IMR-90 (cell line): ENCODE measurements at places on chromosomes 1 and 21. TPM values are rescaled to one million over a fixed set of nuclear protein-coding genes. Genes with fewer than 3 reads are reported as not detected.

Gene RGS8
- not detected in 2 replicates for total RNA-seq

Gene AMY2A
- not detected in 2 replicates for total RNA-seq

Gene HTR6
- not detected in 2 replicates for total RNA-seq

GRCh38 chr1:222843469-222844410, 28.9 kb downstream of the DISP1 start:
- H3K4me3 ChIP-seq: no peak overlapping the region
- H3K4me1 ChIP-seq: no peaks in the 10 kb centered on the region
- H3K36me3 ChIP-seq: no peaks in the 10 kb centered on the region
- no peak for DNase-seq

GRCh38 chr21:25862596-25862995, 127.8 kb downstream of the GABPA start:
- H3K27ac ChIP-seq: no peak overlapping the region
- H3K4me1 ChIP-seq: no peaks in the 10 kb centered on the region
- no peaks in the 10 kb centered on the region for H3K36me3 ChIP-seq
- peak; percentile 39 for DNase-seq

DNA sequence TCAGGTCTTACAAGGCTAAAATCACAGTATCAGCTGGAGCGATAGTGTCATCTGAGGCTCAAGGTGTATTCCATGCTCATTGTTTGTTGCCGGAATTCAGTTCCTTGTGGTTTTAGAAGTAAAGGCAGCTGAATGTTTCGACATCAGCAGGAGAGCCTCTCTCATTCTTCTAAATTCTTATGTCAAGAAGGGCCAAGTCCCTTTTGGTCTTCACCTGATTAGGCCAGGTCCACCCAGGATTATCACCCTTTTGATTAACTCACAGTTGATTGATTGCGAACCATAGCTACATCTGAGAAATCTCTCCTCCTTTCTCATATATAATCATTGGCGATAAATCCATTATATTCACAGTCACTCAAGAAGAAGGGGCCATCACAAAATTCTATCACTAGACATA, 806.7 kb upstream of the PRMT6 start:
- H3K27me3 ChIP-seq: no peaks in the 10 kb centered on the region
- DNase-seq: no peak
- no peak overlapping the region for H3K27ac ChIP-seq
- no peaks in the 10 kb centered on the region for H3K36me3 ChIP-seq

- H3K27me3 ChIP-seq: no peaks in the 10 kb centered on the region
- H3K4me1 ChIP-seq: peaks cover 13% of the 10 kb centered on the region
- no peak for DNase-seq
- no peak overlapping the region for H3K27ac ChIP-seq
Observed at GRCh38 chr1:27109103-27109822, 45.7 kb downstream of the SLC9A1 start.

DNA sequence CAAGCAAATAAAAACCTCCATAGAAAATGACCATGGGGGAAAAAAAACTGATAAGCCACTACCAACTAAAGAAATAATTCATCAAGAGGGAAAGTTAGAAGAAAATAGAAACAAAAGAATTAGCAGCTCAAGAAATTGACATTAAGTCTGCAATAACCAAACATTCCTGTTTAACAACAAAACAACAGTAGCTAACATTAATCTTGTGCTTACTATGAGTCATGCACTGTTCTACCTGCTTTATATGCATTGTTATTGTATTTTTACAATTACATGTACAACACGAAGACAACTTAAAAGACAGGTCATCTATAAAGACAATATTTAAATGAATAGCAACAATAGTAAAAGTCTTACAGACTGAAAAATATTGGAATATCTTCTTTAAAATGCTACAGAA, 34.4 kb upstream of the LRRC7 start:
- DNase-seq: no peak
- H3K27ac ChIP-seq: no peak overlapping the region
- no peaks in the 10 kb centered on the region for H3K36me3 ChIP-seq

DNA sequence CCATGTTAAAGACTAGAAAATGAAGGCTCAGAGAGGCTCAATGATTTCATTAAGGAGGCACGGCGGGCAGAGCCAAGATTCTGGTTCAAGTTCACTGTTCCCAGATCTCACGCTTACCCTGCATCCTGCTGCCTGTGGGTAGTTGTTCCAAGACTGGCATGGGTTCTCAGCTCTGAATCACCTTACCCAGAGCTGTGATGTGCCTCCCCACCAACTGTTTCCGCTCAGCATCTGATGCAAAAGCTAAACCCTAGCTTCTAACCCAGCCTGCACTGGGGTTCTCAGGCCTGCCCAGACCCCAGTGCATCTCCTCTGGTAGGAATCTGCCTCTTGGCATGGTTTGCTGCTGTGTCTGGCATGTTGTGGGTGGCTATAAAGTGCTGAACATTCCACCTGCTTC, 11.8 kb downstream of the TNR start:
- no peaks in the 10 kb centered on the region for H3K27me3 ChIP-seq
- H3K36me3 ChIP-seq: no peaks in the 10 kb centered on the region
- H3K4me1 ChIP-seq: no peaks in the 10 kb centered on the region
- H3K4me3 ChIP-seq: no peak overlapping the region

GRCh38 chr1:85933961-85934360, 222.6 kb downstream of the COL24A1 start:
- no peaks in the 10 kb centered on the region for H3K4me1 ChIP-seq
- no peak overlapping the region for H3K4me3 ChIP-seq
- H3K36me3 ChIP-seq: no peaks in the 10 kb centered on the region
- no peaks in the 10 kb centered on the region for H3K27me3 ChIP-seq

DNA sequence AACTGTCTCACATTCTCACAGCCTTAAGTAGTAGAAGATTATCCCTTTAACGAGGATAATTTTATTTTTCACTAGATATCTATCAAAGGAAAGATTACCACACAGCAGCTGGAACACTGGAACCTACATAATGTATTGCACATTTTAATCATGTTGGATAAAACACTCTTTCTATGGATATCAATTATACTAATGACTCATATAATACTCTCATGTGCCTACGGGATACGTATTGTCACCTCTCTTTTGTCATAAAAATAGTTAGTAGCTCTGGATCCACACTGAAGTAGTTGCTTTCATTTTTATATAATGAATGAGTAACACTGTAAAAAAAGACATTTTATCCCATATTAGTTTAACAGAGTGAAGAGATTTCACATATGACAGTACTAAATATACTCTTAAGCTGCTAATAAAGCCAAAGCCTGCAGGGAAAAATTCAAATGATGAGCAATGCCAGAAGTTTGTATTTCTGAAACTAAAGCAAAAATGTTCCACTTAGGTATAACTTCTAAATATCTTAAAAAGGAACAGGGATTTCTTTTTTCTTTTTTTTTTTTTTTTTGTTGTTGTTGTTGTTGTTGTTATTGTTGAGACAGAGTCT, 408.7 kb upstream of the PKN2 start:
- H3K27me3 ChIP-seq: no peaks in the 10 kb centered on the region
- H3K27ac ChIP-seq: no peak overlapping the region

GRCh38 chr1:2208309-2209239, 14.0 kb upstream of the FAAP20 start:
- no peaks in the 10 kb centered on the region for H3K27me3 ChIP-seq
- H3K27ac ChIP-seq: peak overlapping the region; percentile 36
- H3K36me3 ChIP-seq: no peaks in the 10 kb centered on the region
- no peak overlapping the region for H3K4me3 ChIP-seq

GRCh38 chr1:68819190-68819829, 322.4 kb upstream of the DEPDC1 start:
- H3K27ac ChIP-seq: no peak overlapping the region
- H3K27me3 ChIP-seq: no peaks in the 10 kb centered on the region
- peak; percentile 1 for DNase-seq
- H3K4me1 ChIP-seq: no peaks in the 10 kb centered on the region

DNA sequence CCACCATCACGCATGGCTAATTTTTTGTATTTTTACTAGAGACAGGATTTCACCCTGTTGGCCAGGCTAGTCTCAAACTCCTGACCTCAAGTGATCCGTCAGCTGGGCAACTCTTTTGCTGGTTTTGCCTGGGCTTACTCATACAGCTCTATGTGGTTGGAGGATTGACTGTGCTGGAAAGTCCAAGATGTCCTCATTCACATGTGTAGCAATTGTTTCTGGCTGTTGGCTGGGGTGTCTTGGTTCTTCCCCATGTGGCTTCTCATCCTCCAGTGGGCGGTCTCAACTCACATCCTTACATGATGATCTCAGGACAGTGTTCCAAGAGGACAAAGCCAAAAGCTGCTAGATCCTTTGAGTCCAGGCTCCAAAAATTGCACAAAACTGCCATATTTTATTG, 53.3 kb downstream of the TEX35 start:
- H3K27me3 ChIP-seq: no peaks in the 10 kb centered on the region
- no peak overlapping the region for H3K27ac ChIP-seq
- no peak overlapping the region for H3K4me3 ChIP-seq
- H3K4me1 ChIP-seq: no peaks in the 10 kb centered on the region
- no peaks in the 10 kb centered on the region for H3K36me3 ChIP-seq

DNA sequence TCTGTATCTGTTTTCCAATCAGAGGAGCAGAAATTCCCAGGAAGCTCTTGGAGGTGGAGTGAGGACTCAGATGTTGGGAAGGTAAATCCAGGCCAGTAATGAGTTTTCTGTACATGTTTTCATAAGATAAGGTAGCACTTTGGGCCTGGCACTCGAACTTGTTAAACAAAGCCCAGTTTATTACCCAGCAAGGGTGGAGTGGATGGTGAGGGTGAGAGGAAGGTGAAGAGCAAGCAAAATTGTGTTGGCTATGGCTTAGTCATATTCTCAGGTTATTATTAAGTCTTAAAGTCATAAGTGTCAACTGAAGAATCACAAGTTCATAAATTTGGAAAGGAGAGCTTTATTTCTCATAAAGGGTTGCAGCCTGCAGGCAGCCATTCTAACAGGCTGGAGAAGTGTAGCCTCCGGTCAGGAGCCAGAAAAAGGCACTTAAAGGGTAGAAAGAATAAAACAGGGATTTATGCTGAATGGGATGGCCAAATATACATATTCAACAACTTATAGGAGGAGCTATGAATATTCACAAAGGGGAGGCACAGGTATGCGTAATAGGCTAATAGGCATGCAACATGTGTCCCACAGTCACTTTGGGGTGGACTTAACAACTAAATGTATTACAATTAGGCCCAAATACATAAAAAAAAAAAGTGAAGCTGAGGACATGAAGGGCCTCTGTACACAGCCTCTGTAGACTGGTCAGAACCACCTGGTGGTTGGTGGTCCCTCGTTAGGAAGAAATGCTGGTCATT, 523.9 kb downstream of the LMO4 start:
- no peaks in the 10 kb centered on the region for H3K36me3 ChIP-seq
- DNase-seq: no peak
- no peaks in the 10 kb centered on the region for H3K27me3 ChIP-seq
- H3K4me3 ChIP-seq: no peak overlapping the region
- H3K4me1 ChIP-seq: peaks cover 2% of the 10 kb centered on the region

- DNase-seq: no peak
- H3K27ac ChIP-seq: no peak overlapping the region
- no peak overlapping the region for H3K4me3 ChIP-seq
- H3K4me1 ChIP-seq: no peaks in the 10 kb centered on the region
Observed at GRCh38 chr1:233957691-233958090, 53.2 kb downstream of the SLC35F3 start.

DNA sequence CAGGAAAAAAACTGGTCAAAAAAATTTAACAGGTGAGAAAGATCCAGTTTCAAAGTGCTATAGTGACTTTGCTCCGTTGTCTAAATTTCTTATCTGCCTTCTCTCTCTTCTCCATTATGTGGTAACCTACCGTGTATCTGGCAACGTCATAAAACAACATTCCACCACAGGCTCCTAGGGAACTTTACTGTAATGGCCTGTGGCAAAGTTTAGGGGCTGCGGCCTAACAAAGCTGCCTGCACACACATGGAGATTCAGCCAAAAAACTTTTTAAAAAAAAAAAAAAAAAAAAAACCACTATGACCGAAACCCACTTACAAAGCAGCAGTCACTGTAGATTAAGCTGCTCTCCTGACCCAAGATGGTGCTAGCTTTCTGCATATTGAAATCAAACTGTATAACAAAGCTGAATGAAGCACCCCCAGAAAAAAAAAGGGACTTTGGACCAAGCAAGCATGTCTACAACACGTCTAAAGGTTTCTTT, 202.6 kb downstream of the SLC45A1 start:
- DNase-seq: no peak
- H3K4me1 ChIP-seq: peaks cover 18% of the 10 kb centered on the region
- H3K27me3 ChIP-seq: no peaks in the 10 kb centered on the region
- H3K27ac ChIP-seq: no peak overlapping the region

- no peaks in the 10 kb centered on the region for H3K27me3 ChIP-seq
- no peaks in the 10 kb centered on the region for H3K36me3 ChIP-seq
Observed at GRCh38 chr1:174743654-174744561, 255.8 kb upstream of the CACYBP start.

GRCh38 chr1:212687811-212688210, 11.8 kb downstream of the BATF3 start:
- no peak overlapping the region for H3K27ac ChIP-seq
- DNase-seq: no peak
- H3K4me1 ChIP-seq: peaks cover 6% of the 10 kb centered on the region; the same call in 1 of the 2 replicates
- no peaks in the 10 kb centered on the region for H3K27me3 ChIP-seq

GRCh38 chr1:145736191-145736590, 16.9 kb downstream of the CD160 start:
- no peak overlapping the region for H3K27ac ChIP-seq
- H3K36me3 ChIP-seq: no peaks in the 10 kb centered on the region
- no peak overlapping the region for H3K4me3 ChIP-seq
- DNase-seq: no peak

- H3K4me3 ChIP-seq: no peak overlapping the region
- H3K27ac ChIP-seq: no peak overlapping the region
- DNase-seq: peak; percentile 95
- H3K4me1 ChIP-seq: peaks cover 4% of the 10 kb centered on the region
- no peaks in the 10 kb centered on the region for H3K36me3 ChIP-seq
Observed at GRCh38 chr1:231828182-231828920, 201.8 kb downstream of the DISC1 start.

DNA sequence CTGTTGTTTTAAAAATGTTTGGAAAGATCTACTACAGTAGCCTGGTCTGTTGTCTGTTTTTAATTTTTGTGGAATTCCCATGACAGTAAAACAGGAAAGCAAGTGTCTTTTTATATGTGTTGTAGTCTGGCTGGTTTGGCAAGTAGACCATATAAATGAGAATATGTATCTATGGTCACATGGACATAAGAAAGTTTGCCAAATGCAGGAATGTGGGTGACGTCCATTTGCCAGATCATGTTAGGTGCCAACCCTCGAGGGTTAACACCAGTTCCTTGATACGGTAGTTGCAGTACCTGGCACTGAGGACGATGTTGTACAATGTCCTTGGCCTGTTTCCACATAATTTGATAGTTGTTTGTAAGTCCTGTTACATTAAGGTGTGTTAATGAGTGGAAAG, 6.2 kb downstream of the DAP3 start:
- H3K27me3 ChIP-seq: no peaks in the 10 kb centered on the region
- no peaks in the 10 kb centered on the region; the same call in 1 of the 2 replicates for H3K36me3 ChIP-seq
- H3K27ac ChIP-seq: no peak overlapping the region
- H3K4me3 ChIP-seq: no peak overlapping the region
- peaks cover 2% of the 10 kb centered on the region; the same call in 1 of the 2 replicates for H3K4me1 ChIP-seq
- no peak for DNase-seq

- peaks cover 13% of the 10 kb centered on the region for H3K4me1 ChIP-seq
- peak overlapping the region; percentile 89 for H3K27ac ChIP-seq
- DNase-seq: peak; percentile 79
Observed at GRCh38 chr21:36860736-36861594, 105.5 kb downstream of the HLCS start.
